NCI-H2029 treated with DMSO at 0.1 percent for 48 hours (cell line): ENCODE measurements at places on chromosomes 4 and X.

DNA sequence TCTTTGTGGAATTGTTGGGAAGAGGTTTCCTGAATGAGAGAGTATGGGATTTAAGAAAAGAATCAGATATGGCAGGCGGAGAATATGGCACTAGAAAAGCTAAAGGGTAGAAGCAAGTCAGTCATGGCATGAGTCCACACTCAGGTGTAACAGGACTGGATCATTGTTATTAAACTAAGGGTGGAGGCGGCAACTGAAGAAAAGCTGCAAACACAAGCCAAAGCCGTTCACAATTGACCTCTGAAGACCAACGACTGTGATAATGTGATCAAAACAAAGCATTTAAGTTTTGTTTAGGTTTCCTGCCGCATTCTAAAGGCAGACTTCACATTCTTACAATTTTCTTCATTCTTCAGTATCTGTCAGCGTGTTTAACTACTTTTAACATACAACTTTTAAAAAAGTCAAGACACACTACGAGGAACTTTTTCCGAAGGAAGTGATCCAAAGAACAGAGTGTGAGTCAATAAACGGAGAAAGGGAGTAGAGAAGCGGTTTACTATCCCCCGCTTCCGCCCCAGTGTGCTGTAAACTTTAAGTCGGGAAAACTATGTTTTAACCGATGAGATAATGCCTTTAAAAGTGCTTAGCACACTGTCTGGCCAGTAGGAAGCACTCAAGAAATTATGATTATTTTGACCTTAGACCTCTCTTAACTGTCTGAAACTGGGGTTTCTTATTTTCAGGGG lies 909 bp upstream of the SLAIN2 start:
- no peak for DNase-seq

DNA sequence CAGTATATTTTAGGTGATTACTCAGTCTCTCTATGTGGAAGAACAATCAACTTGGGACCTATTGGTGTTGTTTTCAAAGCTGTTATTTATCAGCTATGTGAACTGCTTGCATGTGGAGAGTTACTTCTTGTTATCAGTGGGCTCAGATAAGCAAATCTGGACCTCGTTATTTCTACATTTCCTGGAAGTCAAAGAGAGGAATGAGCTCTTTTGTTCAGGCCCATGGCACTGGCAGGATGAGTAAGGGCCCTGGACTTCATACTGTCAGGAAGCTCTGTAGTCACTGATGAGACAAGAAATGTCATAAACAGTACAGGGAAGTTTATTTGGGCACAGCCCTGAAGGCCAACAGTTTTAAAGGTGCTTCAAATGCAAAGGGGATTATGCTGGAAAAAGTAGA lies 760.6 kb upstream of the EPHA5 start:
- no peak for DNase-seq

DNA sequence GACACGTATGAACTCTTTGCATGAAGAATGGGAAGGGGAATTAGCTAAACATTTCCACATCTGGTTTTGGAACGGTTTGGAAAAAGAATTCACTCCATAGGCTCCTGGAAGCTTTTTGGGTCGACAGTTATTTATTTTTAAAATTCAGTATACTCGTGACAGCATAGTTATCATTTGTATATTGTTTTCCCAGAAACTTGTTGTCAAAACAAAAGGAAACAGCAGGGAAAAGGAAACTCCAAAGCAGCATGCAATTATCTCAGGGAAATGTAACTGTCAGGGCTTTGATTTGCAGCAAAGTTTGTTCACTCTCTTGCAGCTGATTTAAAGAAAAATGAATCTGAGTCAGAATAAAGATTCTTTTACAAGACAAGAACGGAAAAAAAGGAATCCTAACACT lies 86.5 kb downstream of the PLAC1 start:
- no peak for DNase-seq

DNA sequence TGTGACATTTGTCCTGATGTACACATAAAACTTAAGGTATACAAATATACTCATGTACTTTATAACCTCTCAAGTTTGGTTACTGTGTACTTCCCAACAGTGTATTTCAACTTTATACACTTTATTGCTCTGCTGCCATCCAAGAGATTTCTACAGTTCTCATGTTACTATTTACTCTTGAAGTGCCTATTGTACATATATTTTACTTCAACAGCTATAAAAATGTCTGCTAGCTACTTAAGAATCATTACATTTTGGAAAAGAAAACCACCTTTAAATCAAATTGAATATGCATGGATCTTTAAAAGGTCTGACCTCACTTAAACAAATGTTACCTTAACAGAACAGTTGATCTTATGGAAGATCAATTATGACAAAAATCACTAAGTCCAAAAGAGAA lies 1056.4 kb downstream of the ADGRL3 start:
- no peak for DNase-seq

- DNase-seq = peak; percentile 56
Measured at GRCh38 chr4:173449380-173449717, 50.4 kb upstream of the SCRG1 start.

GRCh38 chr4:22514001-22514400 lies 1.9 kb downstream of the ADGRA3 start:
- DNase-seq = no peak

DNA sequence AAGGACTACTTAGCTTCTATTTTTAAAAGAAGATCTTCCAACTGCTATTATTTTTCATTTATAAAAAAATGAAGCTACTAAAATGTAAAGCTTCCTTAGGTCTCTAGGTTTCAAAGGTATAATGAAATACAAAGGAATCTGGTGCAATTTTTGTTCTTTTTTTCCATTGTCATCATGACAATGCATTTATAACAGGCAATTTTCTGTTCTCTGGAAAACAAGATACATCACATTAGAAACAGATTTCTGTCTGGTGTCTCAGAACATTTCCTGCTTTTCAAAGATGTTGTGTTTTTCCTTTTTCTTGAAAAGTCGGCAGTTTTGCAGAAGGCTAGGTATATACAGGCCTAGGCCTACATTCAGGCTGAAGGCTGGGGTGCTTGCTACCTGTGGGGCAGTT lies 63.6 kb upstream of the ATP8A1 start:
- DNase-seq = no peak
